Fibroblast of upper back skin (primary cell): ENCODE measurements at places on chromosomes 13 and 19.

DNA sequence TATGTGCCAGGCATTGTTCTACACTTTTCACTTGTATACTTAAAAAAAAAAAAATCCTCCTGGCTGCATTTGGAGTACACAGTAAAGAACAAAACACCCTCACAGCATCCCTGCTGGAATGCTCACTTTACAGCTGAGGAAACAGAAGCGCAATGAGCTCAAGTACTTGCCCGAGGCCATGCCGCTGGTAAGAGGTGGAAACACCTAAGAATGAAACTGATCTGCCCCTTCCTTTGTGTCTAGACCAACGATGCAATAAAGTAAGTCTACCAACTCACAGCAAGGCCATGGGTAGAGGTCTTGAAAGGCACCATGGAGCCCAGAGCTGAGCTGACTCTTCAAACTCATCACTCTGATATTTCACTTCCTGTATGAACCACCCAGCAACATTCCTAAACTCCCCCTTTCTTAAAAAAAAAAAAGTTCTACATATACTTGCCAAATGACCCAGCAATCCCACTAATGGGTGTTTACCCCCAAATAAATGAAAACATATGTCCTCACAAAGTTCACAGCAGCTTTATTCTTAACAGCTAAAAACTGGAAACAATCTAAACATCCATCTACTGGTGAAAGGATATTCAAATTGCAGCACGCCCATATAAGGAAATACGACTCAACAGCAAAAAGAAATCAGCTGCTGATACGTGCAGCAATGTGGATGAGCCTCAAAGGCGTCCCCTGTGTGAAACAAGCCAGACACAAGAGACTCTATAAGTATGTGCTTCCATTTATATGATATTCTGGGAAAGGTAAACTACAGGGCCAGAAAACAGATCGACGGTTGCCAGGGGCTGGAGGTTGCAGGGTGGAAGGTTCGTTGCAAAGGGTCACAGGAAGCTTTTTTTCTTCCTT is 236.6 kb upstream of the MAB21L1 start:
- DNase-seq = peak; percentile 96

GRCh38 chr19:7575434-7576040 is 20.1 kb upstream of the CAMSAP3 start:
- no peak for DNase-seq

- DNase-seq = no peak
These were observed 16.8 kb upstream of the RAB20 start for GRCh38 chr13:110578363-110578762.

- peak; percentile 85 for DNase-seq
These were observed at the start of gene CLEC11A for GRCh38 chr19:50723069-50723468. CLEC11A (plus strand) TSS chr19:50723364; CDS start chr19:50723526, 162 bp downstream.
